Activated T-helper 17 cell treated with anti-CD3 and anti-CD28 coated beads, Interleukin-2, amount 50 U/mL, for 72 hours (primary cell): ENCODE measurements at places on chromosomes 2 and 18.

- ATAC-seq, result peak; percentile 26
Measured at GRCh38 chr18:49949951-49950395, 136.6 kb upstream of the ACAA2 start.

DNA sequence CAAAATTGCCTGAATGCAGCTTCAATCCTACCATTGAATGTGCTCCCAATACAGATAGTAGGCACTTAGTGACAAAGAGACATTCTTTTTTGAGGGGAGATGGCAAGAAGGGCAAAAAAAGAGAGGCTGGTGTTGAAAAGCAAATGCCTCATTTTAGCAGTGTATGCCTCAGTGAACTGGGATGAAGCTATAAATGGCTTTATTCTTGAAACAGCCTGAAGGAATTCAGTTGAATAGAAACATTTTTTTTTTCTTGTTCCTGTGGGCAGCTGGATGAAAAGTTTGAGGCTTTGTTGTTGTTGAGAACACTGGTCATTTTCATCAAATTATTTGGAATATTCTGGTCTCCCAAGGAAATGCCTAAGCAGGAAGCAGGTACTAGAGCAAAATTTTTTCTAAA lies 228.9 kb downstream of the RNF144A start:
- ATAC-seq, result no peak

DNA sequence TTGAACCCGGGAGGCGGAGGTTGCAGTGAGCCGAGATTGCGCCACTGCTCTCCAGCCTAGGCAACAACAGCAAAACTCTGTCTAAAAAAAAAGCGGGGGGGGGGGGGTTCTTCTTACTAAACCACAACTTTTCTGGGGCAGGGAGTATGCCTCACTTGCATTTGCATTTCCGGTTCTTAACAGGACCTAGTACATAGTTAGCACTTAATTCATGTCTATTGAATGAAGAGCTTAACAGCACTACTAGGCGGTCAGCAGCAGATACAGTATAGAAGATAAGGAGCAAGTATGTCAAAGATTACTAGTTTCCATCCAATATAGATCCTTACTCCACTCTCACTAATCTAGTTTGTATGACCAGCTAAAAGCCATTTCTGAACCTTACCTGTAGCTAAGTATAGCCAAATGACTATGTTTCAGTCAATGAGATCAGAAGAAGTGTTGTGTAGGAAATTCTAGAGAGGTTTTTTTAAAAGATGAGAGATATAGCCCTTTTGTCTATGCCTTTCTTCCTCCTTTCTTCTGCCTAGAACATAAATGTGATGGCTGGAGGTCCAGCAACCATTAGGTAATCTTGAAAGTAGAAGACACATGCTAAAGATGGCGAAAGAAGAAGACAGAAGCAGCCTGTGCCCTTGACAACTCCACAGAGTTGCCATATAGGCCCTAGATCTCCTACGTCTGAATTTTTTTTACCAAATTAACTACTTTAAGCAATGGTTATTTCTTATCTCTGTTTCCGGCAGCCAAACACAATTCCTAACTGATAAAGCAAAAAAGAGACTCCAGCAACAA lies 11.3 kb downstream of the HYCC2 start:
- peak; percentile 64 for ATAC-seq

- no peak for ATAC-seq
Measured at GRCh38 chr18:12325726-12326245, 17.7 kb downstream of the TUBB6 start.

GRCh38 chr2:86293612-86294011 lies 43.8 kb downstream of the REEP1 start:
- no peak for ATAC-seq

DNA sequence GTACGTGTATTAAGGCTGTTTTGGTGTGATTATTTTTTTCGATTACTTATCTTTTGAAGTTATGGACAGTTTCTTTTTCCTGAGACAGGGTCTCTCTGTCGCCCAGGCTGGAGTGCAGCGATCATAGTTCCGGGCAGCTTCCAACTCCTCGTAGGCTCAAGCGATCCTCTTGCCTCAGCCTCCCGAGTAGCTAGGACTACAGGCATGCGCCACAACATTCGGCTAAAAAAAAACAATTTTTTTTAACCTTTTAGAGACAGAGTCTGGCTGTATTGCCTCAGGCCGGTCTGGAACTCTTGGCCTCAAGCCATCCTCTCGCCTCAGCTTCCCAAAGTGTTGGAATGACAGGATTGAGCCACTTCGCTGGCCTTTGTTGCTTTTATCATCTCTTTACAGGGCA lies 945 bp downstream of the HAT1 start:
- ATAC-seq, result no peak

DNA sequence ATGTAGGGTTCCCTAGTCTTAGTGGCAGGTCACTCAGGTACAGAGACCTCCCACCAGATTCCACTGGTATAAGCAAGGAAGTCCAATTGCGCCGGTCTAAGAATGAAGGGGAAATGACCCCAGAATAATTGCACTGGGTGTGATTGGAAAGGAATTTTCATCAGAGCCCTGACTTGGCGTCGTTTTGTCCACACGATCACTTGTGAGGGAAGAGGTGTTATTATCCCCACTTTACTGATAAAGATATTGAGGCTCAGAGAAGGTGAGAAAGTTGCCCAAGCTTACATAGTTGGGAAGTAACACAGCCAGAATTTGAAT lies 61.5 kb downstream of the CIB4 start:
- no peak for ATAC-seq

DNA sequence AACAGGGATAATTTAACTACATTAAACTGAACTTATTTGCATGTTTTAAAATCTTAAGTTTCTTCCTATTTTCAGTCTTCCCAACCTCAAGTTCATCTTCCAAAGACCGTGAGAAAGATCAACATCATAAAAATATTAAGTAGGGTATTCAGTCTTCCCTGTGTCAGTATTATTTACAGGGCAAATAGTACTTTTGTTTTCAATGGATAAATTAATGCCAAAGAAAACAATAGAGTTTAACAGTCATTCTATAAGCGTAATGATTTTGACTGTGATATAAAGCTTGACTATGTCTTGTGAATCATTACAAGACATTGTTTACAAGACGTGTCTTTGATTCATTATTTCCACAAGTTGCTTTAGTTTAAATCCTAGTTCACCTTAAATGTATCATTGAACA lies 48.0 kb upstream of the NRXN1 start:
- ATAC-seq, result no peak
